ENCODE measurements at places on chromosomes 2 and 18. TPM values are rescaled to one million over a fixed set of nuclear protein-coding genes. Genes with fewer than 3 reads are reported as not detected.
A peak's percentile ranks its signal among the peaks of the same experiment; 100 is the strongest.

The ZNF385B gene
- total RNA-seq = 0.13 TPM

The FABP1 gene
- not detected for total RNA-seq

The ANKRD29 gene
- total RNA-seq = 5.8 TPM

The HK2 gene
- total RNA-seq = 9.8 TPM

GRCh38 chr2:220665108-220665471 lies 907.0 kb downstream of the EPHA4 start:
- DNase-seq = no peak

DNA sequence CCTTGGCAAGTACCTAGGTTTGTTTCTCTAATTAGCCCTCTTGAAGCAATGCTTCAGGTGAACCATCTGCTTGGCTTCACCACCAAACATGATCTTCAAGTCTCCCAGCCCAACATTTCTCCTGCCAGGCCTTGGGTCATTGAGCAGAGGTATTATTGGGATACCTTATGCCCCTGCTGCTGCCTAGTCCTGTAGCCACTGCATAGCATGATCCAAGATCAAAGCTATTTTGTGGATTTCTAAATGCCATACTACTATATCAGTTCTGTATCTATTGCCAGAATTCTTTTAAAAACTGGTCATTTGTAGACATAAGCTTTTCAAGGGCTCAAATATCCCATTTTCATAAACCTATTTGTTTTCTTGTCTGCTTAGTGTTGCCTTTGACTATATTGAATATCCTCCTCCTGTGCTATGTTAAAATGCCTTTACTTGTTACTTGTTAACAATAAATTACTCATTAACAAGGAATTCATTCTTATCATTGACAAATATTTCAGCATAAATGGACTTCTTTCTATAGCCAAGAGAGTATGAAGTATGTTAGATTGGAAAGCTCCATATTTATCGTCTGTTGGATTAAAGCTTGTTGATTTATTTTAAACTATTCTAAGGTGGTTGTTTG lies 204.5 kb upstream of the RBBP8 start:
- DNase-seq = no peak

GRCh38 chr2:232336981-232337720 lies 41.4 kb upstream of the ALPP start:
- no peak for DNase-seq

DNA sequence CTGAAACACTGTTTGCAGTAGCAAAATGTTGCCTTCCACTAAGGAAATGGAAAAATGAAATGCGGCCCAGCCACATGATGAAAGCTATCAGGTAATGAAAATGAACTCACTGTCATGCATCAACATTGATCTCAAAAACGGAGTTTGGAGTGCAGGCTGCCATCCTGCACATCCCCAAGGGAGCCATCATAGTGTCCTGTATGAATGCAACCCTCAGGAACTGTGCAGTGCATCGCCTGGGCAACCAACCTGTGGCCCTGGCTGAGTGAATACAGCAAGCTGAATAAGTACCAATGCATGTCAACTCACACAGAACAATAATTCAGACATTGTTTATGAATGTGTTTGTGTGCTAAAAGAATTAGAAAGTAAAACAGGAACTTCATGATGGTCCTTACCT lies 23.1 kb upstream of the TXNDC2 start:
- no peak for DNase-seq

DNA sequence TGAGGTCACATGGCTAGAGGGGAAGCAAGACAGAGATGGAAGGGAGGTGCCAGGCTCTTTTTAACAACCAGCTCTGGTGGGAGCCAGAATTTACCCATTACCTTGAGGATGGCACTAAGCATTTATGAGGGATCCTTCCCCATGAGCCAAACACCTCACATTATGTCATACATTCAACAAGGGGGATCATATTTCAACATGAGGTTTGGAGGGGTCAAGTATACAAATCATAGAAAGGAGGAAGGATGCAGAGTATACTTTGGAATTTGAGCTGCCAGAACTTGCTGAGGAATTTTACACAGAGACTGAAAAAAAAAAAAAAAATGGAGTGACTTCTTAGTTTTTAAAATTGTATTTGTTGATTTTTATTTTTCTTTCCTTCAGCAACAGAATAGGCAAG lies 891.4 kb downstream of the CCDC85A start:
- DNase-seq = peak; percentile 41

- DNase-seq = no peak
Measured at GRCh38 chr2:211373203-211373602, 816.8 kb downstream of the CPS1 start.

- no peak for DNase-seq
Measured at GRCh38 chr2:4579977-4580376, 876.6 kb downstream of the DCDC2C start.

GRCh38 chr2:188527141-188527540 lies 235.5 kb downstream of the GULP1 start:
- peak; percentile 28 for DNase-seq
